ENCODE measurements at places on chromosomes 5 and 9.

GRCh38 chr9:16559418-16560188, 310.9 kb downstream of the BNC2 start:
- DNase-seq: no peak

GRCh38 chr5:87029951-87030350, 237.7 kb upstream of the RASA1 start:
- no peak for DNase-seq

- DNase-seq: no peak
These were observed 27.0 kb upstream of the COL15A1 start for GRCh38 chr9:98916660-98917059.

DNA sequence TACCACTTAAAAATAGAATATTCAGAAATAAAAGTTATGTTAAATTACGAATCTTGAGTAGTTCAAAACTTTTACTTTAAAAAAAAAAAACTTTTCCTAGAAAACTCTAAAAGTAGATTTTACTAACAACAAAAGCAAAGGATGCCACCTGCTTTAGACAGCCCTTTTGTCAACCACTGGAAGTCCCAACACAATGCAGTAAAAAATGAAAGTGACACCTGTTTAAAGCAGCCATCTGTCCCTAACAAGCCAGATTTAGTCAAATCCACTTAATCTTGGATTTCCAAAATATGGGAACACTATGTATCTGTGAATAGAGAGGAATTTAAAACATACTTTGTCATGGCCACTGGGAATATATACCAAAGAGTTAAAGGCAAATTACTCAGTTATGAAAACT, 3.8 kb downstream of the RFX3 start:
- no peak for DNase-seq

- DNase-seq: no peak
These were observed 13.6 kb downstream of the TERT start for GRCh38 chr5:1281038-1281882.

DNA sequence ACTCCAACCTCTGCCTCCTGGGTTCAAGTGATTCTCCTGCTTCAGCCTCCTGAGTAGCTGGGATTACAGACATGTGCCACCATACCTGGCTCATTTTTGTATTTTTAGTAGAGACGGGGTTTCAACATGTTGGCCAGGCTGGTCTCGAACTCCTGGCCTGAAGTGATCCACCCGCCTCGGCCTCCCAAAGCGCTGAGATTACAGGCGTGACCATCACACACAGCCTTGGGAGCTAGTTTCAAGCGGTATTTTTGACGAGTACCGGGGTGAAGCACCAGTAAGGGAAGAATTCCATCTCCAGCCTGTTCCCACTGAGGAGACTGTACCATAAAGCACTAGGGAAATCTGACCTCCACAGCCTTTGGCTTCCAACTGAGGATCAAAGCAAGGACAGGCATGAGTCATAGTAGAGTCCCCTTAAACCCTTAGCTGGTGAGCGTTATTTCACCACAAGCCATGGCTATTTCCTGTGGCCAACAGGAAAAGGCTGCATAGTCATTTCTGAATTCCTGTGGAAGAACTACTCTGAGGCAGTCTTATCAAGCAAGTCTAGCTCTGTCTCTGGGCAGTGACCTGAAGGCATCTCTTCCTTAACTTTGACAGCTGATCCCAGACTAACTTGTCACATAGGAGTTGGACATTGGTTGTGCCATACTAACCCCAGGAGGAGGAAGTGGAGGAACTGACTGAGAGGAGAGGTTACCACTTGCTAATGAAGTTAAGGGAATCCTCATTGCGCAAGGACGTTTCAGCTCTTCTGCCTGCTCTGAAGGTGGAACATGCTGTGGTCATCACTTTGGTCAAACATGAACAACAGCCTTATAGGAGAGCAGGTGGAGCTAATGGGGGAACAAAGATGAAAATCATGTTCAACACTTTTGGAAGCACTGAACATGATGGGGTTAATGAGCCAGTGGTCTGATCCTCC, 85.8 kb upstream of the DMRT1 start:
- no peak for DNase-seq

GRCh38 chr5:51273021-51273420, 110.2 kb upstream of the ISL1 start:
- DNase-seq: no peak

- DNase-seq: no peak
These were observed 56.8 kb downstream of the ADGRV1 start for GRCh38 chr5:90615355-90615754.

- no peak for DNase-seq
These were observed 15.8 kb downstream of the RICTOR start for GRCh38 chr5:39058178-39058921.

GRCh38 chr5:470961-471749, 28.2 kb downstream of the EXOC3 start:
- no peak for DNase-seq

- DNase-seq: no peak
These were observed 90.2 kb upstream of the CCDC112 start for GRCh38 chr5:115386657-115387056.

GRCh38 chr5:1637639-1638481, 114.1 kb upstream of the LPCAT1 start:
- DNase-seq: no peak

DNA sequence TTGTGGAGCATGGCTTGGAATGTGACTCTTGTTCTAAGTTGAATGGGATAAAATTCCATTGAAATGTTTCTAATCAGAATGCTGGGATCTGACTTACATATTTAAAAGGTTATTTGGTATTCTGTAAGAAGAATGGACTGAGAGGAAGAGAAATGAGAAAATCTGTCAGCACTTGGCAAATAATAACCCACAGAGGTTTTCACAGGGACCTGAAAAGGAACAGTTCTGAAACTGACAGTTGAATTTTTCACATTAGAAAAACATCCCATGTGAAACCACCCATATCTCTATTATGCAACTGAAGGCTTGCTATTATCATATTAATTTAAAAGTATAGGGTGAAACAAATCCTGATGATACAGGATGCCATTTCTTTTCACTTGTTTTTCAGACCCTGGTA, 302.7 kb downstream of the EPB41L4A start:
- DNase-seq: no peak

DNA sequence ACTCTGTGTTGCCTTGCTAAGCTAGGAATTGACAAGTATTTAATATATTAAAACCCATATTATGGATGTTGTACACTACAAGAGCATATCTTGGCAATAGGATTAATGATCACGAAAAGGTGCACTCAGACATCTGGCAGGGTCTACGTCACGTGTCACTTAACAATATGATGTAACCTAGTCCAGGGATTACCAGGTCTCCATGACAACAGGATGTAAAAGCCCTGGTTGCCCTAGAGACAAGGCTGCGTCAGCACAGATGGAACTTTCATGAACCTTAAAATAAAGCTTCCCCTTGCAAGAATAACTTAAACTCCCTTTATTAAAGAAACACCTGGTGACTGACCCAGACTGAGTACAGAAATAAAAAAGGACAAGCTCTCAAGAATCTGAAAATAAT, 717.8 kb downstream of the CDH18 start:
- no peak for DNase-seq

DNA sequence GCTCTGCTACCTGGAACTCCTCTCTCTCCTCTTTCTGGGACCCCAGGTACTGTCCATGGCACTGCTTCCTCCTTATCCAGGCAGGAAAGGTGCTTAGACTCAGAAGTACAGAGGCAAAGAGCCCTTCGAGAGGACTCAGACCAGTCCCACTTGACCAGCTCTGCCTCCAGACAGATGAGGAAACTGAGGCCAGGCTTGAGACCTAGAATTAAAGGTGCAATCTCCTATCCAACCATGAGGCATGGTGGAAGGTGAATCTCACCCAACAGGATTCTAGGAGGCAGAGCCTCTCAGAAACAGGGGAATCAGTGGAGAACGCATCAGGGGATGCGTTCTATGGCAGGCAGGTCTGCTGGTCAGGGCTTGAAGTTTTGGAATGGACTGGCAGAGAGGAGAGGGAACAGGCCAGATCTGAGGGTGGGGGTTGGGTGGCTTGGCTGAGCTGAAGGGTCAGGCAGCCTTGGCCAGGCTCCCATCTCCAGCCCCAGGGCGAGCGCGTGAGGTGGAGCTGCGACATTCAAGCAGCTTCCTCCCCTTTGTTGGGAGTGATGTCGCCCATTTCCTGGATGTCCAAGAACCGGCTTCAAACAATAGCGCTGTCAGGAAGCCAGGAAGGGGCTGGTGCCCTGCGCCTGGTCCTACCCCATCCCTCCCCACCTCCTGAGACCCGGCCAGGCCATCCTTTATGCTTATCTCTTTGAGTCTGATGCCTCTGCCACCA, 26.2 kb downstream of the NDUFA8 start:
- DNase-seq: no peak

GRCh38 chr9:14593406-14593805, 99.8 kb downstream of the ZDHHC21 start:
- no peak for DNase-seq

GRCh38 chr9:76475686-76476085, 16.7 kb downstream of the GCNT1 start:
- no peak for DNase-seq

- DNase-seq: no peak
These were observed 86.0 kb upstream of the SH3PXD2B start for GRCh38 chr5:172540099-172540870.

DNA sequence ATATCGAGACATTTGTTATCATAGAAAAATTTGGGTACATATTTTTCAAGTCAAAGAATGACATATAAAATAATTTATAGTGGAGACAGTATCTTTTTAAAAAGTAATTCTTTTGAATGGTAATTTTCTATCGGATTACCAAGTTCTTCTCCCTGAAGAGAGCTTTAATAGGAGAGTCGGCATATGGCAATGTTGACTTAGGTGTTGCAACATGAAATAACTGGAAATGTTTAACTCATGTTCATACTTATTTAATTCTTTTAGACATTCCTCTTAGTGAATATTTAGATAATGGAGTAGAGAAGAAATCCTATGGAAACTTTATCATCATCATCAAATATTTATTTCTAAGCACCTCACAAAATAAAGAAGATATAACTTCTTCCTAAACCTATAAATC, 118.2 kb upstream of the CTNND2 start:
- no peak for DNase-seq

DNA sequence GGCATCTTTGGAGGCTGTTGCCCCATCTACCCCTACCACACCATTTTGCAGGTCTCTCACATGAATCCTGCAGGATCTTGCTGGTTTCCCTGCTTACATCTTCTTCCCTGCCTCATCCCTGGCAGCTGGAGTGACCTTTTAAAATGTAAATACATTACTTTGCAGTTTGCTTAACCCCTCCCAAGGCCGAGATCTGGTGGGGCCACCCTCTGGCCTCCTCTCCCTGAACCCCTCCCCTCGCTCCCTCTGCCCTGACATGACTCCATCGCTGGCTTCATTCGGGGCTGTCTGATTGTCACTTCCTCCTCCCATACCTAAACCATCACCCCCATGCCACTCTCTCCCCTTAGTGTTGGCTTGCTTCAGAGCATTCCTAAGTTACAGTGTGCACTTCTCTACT, 12.6 kb upstream of the PALM2AKAP2 start:
- DNase-seq: no peak
